ENCODE measurements at places on chromosomes 12 and 14.

DNA sequence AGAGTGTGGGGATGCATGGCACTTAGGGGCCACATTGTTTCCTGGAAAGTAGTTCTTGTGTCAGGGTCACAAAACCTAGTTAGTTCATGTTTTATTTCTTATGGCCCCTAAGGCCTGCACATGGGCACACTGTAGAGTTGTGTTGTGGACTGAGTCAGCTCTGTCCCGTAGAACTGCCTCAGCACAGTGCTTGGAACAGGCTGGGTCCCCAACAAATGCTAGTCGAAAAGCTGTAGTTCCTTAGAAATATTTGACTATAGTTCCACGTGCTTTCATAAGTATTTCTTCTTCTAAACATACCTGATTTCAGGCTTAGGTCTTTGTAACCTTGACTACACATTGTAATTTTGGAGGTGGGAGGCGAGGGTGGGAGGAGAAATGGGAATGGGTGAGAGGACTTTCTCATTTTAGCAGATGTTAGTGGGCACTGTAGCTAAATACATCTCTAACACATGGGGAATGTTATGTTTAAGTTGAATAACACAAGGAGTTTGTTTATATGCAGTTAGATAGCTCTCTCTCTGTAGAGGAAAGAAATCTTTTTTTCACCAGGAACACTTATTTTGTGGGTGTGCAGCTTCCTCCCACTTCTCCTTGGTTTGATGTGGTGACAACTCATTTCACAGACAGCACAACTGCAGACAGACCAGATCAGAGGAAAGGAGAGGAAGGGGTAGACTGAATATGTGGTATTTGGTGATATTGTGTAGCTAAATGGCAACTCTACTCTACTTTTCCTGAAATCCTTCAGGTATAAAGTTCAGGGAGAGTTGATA is 39.5 kb upstream of the DACT1 start:
- DNase-seq: no peak

GRCh38 chr14:33737446-33737845 is 213.4 kb downstream of the EGLN3 start:
- DNase-seq: no peak

DNA sequence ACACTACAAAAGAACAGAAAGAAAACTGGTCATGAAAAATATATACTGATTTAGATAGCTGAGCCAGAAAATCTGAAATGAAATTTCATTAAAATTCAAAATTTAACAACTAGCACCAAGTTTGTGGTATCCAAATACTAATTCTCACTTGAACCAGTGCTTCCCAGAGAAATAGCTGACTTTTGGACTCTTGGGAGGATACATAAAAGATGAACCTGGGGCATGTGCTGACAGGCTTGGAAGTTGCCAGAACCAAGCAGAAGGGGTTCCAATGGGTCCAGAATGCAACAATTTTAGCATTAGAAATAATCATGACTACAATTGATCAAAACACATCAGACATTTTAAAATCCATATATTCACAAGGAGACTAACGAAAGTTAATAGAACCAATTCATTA is 175.0 kb downstream of the MDGA2 start:
- no peak for DNase-seq

- no peak for DNase-seq
Observed at GRCh38 chr12:70190262-70191010, 52.8 kb upstream of the CNOT2 start.

DNA sequence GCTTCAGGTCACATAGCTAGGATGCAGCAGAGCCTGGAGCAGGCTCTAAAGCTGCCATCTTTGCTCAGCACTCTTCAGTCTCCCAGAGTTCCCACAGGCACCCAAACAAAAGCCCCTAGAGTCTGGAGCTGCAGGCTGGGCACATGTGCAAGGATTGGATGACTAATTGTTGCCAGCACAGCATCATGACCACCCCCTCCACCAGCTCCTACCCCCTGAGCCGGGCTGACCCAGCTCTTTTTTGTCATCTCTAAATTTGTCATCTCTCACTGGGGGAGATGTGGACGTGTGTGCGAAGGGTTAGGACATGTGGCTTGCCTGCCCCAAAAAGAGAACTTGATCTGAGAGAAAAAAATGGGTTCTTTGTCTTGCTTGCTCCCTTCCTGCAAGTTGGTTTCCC is 4.3 kb upstream of the MMP19 start:
- no peak for DNase-seq

GRCh38 chr14:58738189-58738836 is 100.6 kb downstream of the DACT1 start:
- no peak for DNase-seq

GRCh38 chr14:54140551-54140950 is 183.9 kb upstream of the BMP4 start:
- DNase-seq: no peak

- DNase-seq: no peak
Observed at GRCh38 chr14:75531660-75532317, 9.5 kb downstream of the BATF start.

DNA sequence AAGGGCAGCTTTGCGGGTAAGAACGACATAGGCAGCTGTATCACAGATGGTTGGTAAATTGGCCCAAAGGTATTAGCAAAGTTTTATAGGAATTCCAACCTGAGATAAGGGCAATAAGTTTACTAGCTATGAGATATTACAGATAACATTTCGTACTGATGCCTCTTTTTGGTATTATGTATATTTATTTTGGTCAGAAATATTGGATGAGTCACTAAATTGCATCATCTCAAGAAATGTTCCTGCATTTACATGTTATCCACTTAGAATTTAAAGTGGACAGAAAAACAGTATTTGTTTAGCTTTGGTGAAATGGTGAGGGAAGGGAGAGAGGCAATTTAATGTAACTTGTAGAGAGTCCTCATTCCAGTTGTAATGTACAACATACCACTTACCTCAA is 65.1 kb upstream of the PZP start:
- DNase-seq: no peak

DNA sequence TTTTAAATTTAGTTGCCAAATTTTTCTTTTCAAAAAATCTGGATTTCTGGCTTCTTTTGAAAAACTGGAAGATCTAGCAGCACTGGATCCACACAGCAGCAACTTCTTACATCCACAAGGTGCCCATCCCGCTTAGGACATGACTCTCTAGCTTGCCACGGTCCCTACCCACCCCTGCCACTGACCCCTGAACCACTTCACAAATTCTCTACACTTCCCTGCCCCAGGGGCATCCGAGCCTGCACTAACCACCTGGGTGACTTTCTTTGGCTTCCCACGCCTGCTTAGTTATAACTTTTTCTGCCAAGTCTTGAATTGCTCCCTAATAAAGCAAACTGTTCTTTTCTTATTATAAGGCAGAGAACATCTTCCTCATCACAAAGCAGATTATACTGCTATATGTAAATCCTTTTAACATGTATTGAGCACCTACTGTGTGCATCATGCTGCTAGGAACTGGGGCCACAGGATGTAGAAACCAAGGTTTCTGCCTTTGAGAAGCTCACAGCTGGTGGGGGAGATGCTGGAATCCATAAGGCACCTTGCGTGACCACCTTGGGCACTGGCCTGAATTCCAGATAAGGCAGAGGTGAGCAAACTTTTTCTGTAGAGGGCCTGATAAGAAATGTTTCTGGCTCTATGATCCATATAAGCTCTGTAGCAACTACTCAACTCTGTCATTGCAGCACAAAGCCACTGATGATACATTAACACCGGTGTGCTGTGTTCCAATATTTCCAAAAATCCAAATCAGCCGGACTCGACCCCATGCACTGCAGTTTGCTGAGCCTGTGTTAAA is 59.8 kb downstream of the ACTN1 start:
- DNase-seq: no peak
